ENCODE measurements at places on chromosomes 16 and 17.

GRCh38 chr16:78402833-78403232 lies 303.4 kb downstream of the WWOX start:
- DNase-seq: no peak

DNA sequence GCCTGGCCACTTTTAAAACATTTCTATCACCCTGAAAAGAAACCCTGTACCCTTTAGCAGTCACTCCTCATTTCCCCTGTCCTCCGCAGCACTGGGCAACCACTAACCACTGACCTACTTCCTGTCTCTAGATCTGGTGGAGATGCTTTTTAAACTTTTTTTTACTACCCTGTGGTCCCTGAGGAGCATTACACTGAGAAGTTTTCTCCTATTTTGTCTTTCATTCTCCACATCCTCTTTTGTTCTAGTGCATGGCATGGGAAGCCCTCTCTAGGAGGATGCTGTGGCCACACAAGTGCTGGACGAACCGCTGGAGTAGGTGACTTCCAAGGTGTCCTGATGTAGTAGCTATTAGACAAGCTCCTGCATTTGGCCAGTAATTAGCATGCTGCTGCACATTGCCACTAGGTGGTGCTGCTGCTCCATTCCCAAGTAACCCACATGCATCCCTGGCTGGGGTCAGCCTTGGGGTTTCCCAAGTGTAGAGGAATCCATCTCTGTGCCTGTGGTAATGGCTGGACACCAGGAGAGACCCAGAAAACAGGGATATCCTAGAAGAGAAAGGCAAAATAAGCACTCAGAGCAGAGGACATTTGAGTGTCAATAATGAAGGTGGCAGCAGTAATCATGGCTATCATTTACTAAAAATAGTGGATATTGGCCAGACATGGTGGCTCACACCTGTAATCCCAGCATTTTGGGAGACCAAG lies 143.8 kb upstream of the CRHR1 start:
- DNase-seq: peak; percentile 52

GRCh38 chr17:2262135-2262587 lies 41.4 kb downstream of the SMG6 start:
- DNase-seq: no peak

DNA sequence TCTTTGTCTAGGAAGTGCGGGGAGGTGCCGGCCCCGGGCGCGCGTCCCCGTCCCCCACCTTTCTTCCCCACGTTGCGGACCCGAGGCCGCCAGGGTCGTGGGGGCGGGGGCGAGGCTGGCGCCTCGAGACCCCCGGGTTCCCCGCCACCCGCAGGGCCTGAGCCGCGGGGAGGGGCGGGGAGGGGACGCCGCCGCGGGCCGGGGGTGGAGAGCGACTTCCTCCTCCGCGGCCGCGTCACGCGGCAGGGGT lies 1.8 kb upstream of the ACTG1 start:
- no peak for DNase-seq

DNA sequence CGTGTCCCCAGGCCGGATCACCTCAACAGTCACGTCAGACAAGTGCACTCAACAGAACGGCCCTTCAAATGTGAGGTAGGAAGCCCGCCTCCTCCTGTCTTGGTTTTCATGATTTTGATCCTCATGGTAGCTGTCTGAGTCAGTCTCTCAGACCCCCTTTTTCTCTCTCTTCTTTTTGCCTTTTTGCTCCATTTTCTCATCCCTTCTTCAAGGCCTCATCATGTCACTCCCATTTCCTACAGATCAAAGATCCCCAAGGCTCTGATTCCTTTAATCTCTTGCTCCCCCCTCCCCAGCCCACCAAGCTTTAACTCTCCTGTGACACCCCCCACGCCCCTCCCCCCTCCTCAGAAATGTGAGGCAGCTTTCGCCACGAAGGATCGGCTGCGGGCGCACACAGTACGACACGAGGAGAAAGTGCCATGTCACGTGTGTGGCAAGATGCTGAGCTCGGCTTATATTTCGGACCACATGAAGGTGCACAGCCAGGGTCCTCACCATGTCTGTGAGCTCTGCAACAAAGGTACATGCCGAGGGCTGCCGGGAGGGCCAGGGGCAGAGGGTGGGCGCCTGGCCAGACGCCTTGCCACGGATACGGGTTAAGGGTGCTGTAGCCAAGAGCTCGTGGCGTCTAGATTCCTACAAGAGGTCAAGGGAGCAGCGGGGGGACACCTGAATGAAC lies 2.0 kb downstream of the MAZ start:
- no peak for DNase-seq

DNA sequence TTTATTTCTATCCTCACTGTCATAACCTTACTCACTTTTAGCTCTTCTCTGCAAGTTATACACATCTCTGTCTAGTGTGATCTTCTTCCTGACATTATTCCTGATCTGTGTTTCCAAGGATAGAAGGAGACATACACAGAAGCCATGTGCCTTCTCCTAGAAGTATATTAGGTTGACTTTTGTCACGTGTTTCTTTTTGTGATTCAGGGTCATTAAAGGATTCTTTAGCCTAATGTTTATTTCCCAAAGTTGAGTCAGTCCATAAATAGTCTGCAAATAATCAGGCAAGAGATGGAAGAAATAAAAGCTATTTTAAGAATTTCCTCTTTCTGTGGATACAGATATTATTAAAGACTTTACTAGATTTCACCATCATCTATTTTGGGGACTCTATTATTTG lies 214.1 kb upstream of the GOT2 start:
- DNase-seq: no peak

DNA sequence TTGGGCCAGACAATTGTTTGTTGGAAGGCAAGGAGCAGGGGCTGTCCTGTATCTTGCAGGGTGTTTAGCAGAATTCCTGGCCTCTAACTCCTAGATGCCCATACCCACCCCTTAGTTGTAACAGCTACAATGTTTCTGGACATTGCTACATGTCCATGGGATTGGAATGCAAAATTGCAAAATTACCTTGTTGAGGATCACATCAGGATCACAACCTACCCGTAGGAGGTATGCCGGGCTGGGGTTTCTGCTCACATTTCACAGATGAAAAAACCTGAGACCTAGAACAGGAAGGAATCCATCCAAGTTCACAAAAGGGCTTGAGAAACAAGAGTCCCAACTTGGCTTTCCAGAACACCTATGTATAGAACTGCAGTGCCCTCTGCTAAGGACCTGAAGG lies 22.7 kb downstream of the NOG start:
- no peak for DNase-seq

DNA sequence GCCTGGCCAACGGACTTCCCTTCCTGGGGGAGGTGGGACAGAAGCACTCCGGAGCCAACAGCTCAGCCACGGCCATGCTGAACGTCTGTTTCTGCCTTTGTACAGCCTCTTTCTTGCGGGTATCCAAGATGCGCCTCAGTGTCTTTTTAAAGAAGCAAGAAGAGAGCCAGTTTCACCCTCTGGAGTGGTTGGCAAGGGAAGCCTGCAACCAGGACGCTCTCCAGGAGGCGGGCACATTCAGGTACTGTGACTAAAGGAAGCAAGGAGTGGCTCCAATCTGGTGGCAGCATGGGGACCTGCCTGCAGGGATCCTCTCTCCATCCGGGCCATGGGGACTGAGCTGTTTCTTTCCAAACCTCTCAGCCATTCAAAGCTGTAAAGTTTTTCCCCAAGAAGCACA lies 60.6 kb upstream of the ENDOV start:
- DNase-seq: no peak

DNA sequence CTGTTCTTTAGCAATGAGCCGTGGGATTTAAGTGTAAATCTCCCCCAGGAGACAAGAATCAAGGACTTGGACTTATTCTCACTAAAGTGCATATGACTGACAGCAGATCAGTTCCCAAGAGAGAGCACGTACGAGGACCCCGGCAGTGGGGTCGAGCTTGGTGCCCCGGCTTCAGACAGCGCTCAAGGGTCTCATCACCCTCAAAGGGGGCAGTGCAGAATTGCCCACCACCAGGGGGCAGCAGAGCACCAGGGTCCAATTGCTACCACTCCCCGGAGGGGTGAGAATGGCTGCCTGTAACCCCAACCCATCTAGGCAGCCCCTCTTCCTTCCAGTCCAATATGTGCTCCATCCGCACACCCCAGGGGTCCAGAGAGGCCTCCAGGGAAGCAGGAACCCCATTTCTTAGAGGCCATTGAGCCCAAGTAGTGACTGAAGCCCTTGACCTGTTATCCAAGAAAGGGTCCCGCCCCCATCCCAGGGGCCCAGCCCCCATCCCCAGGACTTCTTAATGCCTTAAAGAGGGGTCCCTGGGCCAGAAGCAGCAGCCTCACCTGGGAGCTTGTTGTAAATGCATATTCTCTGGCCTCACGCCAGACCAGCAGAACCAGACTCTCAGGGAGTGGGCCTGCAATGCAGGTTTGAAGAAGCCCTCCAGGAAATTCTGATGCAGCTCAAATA lies 86.1 kb downstream of the ZDHHC7 start:
- DNase-seq: peak; percentile 57

DNA sequence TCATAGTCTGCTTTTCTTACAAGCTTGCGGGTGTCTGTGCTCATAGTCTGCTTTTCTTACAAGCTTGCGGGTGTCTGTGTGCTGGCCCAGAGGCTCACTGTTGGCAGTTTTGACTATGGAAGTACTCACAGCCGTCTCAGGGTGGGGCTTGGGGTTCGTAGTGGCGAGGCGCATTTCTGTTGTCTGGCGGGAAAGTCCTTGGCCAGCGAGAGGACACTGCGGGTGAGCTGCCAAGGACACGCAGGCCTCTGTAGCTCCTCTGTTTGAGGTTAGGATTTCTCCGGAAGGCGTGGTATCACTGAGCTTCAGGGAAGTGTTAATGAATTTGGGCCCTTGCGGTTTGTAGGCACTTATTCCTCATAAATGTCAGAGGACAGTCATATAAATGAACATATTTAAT lies 13.5 kb downstream of the TBCD start:
- no peak for DNase-seq

DNA sequence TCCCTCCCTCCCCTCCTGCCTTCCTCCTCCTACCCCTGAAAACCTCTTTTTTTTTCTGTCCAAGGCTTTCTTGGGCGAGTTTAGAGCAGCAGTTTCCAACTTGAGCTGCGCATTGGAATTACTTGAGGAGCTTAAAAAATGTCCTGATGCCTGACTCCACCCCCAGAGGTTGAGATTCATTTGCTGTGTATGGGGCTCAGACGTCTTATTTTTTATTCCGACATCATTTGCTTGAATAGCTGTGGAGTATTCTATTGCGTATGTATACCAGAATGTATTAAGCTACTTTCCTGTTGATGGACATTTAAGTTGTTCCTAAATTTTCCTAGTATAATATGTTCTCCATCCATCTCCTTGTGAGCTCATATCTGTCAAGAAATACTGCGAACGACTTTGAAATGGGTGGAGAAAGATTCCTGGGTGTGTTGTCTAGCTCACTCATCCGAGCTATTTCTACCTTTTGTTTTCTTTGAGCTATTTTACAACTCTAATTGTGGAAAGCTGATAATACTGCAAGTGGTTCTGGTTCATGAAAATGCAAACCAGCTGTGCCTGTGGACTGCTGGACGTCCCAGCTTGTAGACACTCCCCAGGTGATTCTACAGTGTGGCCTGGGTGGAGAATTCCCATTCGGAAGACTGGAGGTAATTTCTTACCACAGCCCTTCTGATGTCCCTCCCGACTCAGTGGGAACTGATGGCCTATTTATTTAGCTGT lies 40.5 kb downstream of the CMIP start:
- DNase-seq: no peak

DNA sequence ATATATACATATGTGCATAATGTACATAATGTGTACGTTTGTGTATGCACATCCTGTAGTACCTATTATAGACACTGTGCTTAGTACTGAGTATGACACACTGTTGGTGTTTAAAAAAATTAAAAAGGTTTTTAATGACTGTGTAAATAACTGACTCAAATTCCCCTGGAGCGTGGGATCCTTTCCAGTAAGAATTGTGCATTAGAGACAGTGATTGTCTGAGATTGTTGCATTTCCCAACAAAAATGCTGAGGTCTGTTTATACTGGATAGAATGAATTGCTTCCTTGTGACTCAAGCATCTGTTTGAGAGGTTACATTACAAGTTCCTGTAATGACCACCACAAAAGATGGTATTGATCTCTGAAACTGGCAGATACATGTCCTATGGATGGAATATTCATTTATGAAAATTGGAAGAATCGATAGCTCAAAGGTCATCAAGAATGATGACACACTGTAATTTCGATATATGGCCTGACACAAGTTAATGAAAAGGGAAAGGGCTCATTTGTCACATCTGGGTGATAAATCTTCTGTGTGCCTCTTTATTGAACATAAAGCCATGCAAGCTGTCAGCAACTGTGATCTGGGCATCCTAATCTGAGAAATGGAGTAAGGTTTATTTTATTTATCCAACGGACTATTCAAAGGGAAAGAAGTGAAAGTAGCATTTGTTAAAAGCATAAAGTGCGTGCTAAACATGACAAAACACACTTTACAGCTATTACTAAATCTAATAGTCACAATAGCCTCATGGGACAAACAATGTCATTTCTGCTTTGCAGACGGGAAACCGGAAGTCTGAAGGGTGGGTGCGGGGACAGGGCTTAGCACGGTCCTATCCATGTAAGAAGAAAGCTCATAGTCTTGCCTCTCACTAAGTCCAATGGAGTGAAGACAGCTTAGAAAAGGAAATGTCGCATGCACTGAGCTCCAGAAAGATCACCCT lies 228.8 kb downstream of the CDH11 start:
- no peak for DNase-seq

GRCh38 chr17:9875441-9875840 lies 29.6 kb downstream of the RCVRN start:
- DNase-seq: no peak

DNA sequence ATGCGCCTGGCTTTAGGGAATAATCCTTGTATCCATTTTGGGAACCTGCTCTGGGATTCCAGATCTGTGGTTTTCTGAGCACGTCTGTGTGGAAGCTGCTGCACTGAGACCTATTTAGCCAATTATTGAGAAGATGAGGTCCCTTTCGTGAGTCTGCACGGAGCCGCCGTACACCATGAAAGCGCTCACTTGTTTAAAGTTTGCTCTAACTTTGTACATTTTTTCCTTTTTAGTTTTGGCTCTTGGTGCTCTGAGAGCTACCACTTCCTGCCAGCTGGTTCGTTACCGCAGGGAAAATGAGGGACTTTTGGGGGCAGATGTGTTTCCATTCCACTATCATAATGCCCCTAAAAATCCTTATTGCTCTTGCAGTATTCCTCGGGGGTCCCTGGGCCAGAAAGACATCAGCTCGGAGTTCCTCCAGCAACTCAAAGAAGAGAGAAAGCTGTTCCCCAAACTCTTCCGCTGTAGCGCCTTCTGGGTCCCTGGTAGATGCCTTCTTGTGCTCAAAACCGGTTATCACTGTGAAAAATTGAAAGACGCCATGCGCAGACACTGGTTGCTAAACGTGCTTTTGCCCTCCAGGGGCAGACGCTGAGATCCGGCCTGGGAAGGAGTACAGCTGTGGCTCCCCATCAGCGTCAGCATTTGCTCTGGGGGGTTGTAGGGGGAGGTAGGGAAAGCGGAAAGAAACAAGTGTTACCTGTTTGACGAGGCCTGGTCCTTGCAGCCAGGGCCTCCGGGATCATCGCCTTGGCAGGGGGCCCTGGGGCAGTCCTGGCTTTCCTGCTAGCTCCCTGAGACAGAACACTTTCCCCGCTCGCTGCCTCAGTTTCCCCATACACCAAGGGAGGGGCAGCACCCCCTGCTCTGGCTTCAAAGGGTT lies 238.1 kb downstream of the MRTFB start:
- DNase-seq: peak; percentile 19

Data from stimulated activated CD4-positive, alpha-beta T cell treated with anti-CD3 and anti-CD28 coated beads, TNF-alpha, amount 100 ng/mL, for 48 hours (primary cell).